Daoy (cell line): ENCODE measurements at places on chromosomes 6 and 20.

DNA sequence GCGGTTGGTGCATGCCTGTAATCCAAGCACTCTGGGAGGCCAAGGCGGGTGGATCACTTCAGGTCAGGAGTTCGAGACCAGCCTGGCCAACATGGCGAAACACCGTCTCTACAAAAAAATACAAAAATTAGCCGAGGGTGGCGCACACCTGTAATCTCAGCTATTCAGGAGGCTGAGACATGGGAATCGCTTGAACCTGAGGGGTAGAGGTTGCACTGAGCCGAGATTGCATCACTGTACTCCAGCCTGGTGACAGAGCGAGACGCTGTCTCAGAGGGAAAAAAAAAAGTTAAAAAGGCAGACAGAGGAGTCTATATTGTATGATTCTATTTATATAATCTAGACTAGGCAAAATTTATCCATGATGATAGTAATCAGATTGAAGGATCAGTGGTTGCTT is 27.3 kb upstream of the PLCG1 start:
- DNase-seq: no peak

- no peak for DNase-seq
These were observed 156.2 kb downstream of the RNASET2 start for GRCh38 chr6:166800137-166800536.

DNA sequence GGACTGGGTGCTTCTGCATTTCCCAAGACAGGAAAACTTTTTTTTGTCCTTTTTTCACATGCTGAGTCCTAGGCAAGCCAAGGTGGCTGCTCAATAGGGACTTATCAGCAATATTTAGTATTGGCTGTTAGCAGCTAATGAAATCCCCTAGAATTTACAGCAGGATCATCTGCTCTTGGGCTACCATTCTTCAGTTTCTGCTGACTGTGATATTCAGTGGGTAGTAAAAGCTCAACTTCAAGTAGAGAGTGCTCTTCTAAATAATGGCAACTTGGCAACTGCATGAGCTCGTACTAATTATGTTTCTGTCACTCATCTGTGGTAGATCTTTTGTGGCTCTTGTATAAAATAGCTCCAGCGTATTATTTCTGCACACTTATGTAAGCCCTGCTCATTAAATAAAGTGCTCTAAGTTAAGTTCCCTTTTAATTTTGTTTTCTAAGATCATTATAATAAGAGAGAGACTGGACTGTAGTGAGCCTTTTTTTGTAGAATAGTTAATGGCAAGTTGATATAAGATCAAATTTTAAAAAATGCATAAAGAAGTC is 110.3 kb downstream of the SLC35F1 start:
- no peak for DNase-seq

- no peak for DNase-seq
These were observed 234.1 kb upstream of the ZFP64 start for GRCh38 chr20:52425701-52426100.

DNA sequence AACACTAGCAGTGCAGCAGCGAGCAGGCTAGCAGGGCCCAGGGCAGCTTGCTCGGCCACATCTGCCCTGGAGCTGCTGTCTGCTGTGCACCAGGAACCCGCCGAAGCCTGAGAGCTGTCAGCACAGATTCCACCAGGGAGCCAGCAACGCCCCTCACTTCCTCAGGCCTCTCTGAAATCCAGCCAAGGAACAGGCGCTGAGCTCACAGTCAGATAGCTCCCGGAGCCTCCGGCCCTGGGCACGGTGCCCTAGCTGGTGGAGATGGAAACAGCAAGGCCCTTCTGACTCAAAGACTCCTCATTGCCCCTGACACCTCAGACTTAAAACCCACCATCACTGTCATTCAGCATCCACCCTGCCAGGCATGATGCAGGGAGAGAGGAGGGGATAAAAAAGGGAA is 839.4 kb downstream of the MAFB start:
- peak; percentile 87 for DNase-seq

GRCh38 chr20:21342656-21343345 is 39.7 kb downstream of the XRN2 start:
- DNase-seq: no peak

DNA sequence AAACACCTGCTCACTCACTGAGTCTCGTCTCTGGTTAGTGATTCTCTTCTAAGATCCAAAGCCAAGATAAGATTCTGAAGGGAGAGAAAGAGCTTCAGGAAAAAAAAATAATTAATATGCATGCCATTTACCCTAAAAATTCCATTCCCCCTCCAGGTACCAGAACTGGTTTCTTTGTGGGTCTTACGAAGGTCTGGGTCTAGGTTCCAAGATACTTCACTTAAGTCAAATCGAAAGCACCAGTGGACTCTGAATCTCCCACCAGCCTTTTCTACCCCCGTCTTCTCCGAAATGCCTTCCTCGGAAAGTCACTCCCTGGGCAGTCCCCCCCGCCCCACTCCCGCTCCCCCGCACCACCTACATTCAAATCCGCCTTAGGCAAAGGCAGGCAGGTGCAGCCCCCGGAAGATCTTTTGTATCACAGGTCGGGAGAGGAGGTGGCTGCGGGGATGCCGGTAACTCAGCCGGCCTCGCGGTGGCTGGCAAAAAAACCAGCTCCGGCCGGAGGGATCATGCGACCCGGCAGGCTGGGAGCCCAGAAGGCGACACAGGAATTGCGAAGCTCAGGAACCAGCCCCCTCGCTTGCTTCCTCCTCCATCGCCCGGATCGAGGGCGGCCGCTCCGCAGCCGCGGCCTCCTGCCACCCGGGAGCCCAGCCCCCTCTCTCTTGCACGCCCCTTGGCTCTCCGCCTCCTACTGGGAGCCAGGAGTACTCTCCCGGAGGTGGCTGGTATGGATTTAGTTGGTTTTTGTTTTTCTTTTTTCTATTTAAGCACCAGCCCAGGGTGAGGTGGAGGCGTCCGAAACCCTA is at the start of gene BCL2L1:
BCL2L1 (minus strand) TSS at position 612 of the 812 bp plus-strand sequence. CDS start 650 bp downstream, outside the sequence.
- peak; percentile 84 for DNase-seq

DNA sequence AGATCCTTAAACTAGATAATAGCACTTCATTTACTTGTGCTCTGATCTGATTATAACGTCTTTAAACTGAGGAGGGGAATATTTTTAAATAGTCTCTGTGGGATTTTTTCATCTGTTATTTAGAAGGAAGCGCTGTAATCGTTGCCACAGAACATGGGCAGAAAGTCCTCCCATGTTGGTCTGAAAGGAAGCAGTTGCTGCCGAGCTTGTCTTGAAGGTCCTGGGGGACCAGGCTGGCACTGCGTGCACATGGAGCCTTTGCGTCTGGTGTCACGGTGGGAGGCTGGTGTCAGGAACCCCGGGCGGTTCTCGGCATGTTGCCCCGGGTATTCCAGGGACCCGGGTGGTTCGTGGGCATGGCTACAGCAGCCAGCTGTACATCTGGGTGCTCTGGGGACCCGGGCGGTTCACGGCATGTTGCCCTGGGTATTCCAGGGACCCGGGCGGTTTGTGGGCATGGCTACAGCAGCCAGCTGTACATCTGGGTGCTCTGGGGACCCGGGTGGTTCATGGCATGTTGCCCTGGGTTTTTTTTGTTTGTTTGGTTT is 11.5 kb downstream of the TPD52L2 start:
- no peak for DNase-seq

DNA sequence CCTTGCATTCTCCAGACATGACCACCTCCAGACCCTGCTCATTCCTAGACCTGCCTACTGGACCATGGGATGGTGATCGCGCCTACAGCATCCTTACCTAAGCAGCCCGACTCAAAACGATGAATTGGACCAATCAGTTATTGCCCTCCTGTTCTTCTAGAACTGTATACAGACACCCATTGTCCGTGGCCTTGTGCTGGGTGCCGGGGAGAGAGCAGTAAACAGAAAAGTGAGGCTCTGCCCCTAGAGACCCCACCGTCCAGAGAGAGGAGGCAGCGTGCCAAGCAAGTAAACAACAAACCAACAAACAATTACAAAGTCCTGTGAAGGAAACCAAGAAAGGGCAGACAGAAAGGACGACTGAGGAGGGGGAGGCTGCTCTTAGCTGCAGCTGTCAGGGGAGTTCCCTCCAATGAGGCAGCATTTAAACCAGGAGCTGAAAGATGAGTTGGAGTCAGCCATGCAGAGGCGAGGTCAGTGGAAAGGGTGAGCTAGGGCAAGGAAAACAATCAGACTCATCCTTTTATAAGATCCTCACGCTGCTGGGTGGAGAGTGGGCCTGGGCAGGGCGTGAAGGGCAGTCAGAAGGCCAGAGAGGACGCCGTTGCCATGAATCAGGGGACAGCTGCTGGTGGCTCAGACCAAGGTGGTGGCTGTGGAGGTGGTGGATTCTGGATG is 37.6 kb upstream of the BLCAP start:
- peak; percentile 7 for DNase-seq

GRCh38 chr20:14715400-14715799 is 378.0 kb upstream of the FLRT3 start:
- DNase-seq: no peak

- DNase-seq: no peak
These were observed 83.7 kb upstream of the ZFP64 start for GRCh38 chr20:52275181-52275691.

- no peak for DNase-seq
These were observed 49.9 kb downstream of the AIG1 start for GRCh38 chr6:143110572-143110971.

DNA sequence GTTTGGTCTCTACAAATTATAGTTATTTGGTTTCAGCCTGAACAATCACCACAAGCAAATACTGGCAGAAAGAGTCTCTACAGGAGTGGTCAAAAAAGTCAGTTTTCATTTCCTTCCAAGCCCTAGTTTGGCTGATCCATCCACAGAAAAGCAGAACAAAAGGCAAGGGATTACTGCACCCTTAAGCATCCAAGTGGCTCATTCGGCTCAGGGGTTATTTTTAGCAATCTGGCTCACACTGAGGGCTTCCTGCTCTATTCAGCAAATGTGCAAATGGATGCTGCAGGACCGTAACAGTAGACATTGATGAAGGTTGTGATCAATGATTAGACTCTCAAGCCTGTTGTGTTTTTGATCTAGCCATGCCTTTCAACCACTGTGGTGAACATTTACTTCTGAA is 62.2 kb upstream of the FABP7 start:
- DNase-seq: no peak

- DNase-seq: no peak
These were observed 8.5 kb downstream of the GRIK2 start for GRCh38 chr6:101401792-101402621.

DNA sequence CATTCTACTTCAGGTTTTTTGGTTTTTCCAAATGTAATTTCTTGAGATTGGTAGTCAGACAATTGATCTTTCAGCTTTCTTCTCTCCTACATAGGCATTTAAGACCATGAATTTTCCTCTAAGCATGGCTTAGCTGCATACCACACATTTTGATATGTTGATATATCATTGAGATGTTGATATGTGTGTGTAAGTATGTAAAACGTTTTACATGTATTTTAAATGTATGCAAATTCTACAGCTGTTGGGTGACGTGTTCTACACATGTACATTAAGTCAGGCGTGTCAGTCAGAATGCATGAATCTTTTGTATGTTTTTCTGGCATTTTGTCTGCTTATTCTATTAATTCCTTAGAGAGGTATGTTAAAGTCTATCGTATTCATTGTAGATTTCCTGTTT is 228.2 kb downstream of the CDH26 start:
- no peak for DNase-seq

- DNase-seq: no peak
These were observed 27.2 kb downstream of the ERMARD start for GRCh38 chr6:169778646-169779045.

DNA sequence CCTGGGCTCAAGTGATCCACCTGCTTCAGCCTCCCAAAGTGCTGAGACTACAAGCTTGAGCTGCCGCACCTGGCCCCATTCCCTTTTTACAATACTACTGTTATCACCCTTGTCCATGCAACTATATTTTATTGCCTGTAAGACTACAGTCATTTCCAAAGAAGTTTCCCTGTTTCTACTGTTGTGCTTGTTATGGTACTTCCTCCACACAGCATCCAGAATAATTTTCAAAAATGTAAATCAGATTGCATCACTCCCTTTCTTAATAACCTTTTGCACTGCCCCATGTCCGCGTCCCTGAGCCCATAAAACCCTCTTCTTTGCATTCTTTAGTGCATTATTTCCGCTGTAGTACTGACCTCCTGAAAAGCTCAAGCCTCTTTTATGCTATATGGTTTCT is 128.9 kb upstream of the AKIRIN2 start:
- no peak for DNase-seq

DNA sequence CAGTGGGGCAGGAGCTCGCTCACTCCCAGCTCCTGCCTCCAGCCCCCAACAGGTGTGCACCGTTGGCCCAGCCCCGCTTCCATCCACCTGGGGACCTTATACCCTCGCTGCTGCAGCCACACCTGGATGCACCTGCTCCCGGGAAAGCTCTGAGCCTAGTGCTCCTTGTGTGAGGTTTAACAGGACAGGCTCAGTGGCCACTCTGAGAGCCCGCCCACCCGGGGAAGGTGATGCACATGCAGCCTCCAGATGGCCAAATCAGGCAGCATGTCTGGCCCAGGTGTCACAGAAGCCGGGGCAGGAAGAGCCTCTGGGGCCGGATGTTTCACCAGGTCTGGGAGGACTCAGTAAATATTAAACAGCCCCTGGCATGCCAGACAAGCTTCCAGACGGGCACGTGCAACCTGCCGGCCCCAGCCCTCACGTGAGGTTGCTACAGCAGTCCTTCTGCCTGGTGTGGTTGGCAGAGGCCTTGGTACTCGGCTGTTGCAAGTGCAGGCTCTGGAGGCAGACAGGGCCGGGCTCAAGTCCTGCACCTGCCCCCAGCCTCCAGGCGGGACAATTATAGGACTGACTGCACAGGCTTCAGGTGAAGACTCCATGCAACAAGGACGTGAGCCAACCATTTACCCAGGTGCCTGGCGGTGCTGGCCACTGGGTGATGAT is 66.9 kb downstream of the RIPOR3 start:
- DNase-seq: no peak

DNA sequence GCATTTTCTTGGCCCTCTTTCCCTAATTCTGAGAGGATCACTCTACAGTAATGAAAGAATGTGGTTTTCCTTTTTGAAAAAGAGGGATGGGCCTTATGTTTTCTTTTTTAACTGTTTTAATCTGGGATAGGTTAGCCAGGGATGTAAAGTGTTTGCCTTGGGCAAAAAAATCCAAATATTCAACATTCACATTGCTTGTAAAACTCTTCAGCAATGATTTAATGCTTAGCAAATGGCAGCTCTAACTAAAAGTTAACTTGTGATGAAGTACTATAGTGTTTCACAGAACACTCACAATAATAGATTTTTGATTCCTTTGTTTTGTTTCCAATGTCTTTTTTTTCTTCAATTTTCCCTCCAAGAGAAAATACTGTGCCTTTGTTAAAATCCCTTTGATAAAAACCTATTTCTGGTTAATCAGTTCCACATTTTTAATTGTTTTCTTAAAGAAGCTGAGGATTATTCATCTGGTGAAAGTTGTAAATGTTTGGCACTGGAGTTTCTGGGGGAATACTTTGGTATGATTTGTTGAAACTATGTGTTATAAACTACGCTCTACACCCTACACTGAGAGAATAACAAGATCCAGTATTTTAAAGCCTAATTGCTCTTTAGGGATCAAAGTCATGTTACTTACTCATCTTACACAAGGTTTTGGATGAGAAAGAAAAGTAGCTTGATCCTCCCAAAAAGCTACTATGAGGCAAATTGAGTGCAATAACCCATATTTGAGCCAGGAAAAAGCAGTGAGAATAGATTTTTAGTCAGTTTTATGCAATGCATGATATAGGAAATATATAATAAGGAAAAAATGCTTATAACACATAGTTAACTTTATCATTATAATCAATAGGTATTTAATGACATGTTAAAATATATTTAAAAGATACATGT is 335.8 kb downstream of the EPHA7 start:
- DNase-seq: no peak
